ENCODE measurements at places on chromosomes 6 and 20. TPM values are rescaled to one million over a fixed set of nuclear protein-coding genes. Genes with fewer than 3 reads are reported as not detected.

The USP49 gene
- total RNA-seq = 4.2 TPM

The LY6G5B gene
- 9.2 TPM for total RNA-seq

The LHFPL5 gene
- total RNA-seq = not detected

The EEF1A2 gene
- total RNA-seq = 21.5 TPM

The ZNF133 gene
- total RNA-seq = 27.8 TPM

The HTR1B gene
- not detected for total RNA-seq

The KIF3B gene
- total RNA-seq = 17.8 TPM

The CYP24A1 gene
- not detected for total RNA-seq

The SLC2A4RG gene
- total RNA-seq = 127 TPM

DNA sequence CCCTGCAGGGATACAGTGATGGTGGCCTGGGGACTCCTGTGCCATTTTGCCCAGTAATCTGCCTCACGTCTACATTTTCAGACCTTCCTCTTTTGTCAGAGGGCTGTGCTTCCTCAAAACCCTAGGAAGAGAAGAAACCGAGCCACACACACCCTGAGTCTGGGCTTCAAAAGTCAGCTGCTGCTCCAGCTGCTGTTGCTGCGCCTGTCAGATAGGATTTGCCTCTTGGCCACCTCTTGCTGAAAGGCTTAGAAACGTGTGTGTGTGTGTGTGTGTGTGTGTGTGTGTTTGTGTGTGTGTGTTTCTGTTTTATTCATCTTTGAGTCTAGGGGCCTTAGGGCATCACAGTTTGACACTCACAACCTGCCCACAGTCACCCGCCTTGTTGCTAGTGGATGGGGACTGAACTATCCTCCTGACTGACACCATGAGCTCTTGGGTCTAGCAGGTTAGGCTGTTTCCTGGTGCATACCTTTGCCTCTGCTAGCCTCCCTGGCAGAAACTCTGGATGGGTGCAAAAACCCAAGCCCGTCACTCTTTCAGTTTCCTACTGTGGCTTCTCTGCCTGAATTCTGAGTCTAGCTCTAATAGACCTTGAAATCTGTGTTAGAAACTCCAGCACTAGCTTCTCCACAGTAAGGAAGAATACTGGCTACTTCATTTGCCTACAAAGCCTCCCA lies 94.9 kb upstream of the CEP85L start:
- DNase-seq = no peak

DNA sequence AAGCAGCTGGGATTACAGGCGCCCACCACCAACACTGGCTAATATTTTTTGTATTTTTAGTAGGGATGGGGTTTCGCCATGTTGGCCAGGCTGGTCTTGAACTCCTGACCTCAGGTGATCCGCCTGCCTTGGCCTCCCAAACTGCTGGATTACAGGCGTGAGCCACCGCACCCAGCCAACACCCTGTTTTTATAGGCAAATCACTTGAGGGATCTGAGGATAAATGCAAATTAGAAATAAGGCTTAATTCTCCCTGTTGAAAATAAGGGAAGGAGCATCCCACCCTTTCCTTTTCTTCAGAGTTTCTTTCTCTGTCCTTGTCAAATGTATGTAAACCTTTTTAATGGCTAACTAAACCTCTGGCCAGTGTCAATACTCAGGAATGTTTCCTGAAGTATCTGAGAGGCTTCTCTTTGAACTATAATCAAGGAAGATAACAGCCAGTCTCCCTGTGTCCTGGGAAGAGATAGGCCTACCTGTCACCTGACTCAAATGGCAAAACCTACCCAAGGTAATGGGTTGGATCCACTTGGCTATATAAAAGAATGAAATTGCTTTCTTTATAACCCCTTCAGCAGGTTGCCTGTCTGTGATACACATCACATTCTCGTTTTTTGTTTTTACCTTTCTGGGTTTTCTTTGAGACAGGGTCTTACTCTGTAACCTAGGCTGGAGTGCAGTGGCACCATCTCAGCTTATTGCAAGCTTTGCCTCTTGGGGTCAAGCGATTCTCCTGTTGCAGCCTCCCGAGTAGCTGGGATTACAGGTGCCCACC lies 64.5 kb upstream of the TNFAIP3 start:
- no peak for DNase-seq

- no peak for DNase-seq
Measured at GRCh38 chr20:47243003-47243402, 113.5 kb downstream of the ZMYND8 start.

DNA sequence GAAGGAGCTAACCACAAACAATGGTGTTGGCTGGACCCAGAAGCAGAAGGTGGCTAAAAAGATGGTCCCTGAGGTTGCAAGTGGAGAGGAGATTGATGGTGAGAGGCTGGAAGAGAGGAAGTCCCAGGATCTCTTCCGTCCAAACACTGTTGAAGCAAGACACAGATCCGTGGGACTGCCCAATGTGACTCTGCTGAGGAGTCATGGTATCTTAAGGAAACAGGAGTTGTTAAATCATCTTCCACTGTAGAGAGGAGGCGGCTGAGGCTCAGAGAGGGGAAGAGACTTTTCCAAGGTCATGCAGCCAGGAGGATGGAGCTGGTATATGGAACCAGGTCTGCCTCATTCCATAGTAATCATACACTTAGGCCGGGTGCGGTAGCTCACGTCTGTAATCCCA lies 4.1 kb upstream of the ZNF335 start:
- peak; percentile 42 for DNase-seq

DNA sequence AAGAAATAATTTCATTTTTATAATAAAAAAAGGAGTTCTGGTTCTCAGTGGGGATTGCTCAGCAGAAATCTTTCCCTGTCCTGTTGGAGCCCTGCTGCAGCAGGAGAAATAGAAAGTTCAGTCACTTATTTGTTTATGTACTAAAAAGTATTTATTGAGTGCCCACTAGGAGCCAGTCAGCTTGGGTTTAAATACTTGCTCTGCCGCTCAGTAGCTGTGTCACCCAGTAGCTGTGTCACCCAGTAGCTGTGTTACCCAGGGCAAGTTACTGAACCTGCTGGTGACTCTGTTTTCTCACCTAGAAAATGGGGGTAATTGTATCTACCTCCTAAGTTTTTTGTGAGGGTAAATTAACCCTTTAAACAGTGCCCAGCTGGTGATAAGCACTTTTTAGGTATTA lies 32.9 kb downstream of the FOXF2 start:
- no peak for DNase-seq

DNA sequence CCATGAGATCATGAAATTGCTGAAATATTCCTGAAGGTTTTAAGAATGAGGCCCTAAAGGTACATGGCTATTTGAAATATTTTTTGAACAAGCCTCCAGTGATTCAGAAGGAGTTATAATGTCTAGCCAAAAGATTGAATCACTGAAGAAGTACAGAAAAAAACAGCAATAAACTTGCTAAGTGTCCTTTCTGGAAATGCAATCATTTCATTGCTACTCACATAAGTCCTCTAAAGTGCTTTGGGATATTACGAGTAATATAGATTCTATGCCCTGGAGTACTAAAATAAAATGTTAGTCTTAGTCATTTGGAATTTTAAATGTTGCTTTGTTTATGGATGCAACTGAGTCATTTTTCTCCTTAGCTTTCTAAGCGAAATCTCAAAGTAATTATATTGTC lies 32.7 kb downstream of the CENPW start:
- no peak for DNase-seq

GRCh38 chr6:25746968-25747367 lies 7.6 kb upstream of the SLC17A4 start:
- DNase-seq = no peak

DNA sequence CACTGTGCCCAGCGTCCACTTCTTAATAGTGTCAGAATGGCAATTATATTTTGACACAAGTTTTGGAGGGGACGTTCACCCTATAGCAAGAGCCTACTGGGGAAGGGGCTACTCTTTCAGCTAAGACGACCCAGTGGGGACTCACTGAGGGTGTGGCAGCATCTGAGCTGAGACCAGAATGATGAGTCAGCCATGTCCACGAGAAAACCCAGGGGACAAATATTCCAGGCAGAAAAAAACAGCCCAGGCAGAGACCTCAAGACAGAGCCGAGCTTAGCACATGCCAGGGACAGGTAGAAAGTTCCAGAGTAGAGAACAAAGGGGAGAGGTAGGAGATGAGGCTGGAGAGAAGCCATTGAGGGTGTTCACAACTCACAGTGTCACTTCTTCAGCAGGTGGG lies 11.2 kb downstream of the CNBD2 start:
- no peak for DNase-seq

DNA sequence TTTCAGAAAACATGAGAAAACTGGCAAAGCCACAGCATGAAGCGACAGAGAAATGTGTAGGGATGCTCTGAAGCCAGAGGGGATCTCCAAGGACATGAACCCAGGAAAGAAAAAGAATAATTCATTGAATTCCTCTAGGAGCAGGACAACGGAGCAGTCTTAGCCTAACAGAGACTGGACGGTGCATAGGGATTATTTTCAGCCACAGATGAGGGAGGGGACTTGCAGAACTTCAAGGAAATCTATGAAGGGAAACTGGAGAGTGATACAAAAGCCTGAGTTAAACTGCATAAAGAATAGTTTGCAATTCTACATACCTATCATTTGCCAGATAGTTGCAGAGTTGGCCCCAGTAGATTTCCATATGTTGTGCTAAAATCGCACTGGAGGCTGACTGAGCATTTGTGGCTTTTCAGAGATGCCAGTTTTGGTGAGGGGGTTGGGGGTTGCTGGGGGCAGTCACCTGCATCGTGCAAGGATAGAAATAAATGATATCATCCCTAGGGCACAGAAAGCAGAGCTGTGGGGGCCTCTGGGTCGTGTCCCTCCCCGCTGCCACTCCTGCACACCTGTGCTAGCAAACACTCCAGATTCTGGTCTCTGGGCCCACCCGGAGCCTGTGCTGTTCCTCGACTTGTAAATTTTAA lies 443.2 kb upstream of the JARID2 start:
- peak; percentile 45 for DNase-seq

DNA sequence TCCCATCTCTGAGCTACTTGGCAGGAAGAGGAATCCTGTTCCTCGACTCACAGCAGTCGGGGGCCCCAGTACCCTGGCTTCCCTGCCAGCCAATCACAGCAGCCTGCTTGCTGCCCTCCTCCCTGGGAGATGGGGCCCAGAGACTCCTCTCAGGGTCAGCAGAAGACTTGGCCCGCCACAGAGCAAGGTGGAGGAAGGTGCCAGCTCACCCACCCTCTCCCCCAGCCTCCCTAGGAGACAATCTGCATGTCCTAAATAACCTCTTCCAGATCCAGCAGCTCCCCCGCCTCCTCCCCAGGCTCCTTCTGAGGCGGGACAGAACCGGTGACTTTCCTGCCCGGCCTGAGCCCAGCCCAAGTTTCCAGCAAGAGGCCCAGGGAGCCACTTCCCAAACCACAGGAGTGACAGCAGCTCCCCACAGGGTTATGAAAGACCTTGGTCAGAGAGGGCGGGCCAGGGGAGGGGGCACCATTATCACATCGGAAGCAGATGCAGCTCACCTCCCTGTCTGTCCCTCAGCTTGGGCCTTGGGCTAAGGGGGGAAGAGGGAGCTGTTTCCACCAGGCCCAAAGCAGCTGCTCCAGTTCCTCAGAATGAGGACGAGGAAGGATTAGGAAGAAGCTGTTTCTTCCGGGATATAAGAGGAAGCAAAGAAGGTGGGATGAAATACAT lies 2.3 kb downstream of the CCND3 start:
- peak; percentile 89 for DNase-seq

DNA sequence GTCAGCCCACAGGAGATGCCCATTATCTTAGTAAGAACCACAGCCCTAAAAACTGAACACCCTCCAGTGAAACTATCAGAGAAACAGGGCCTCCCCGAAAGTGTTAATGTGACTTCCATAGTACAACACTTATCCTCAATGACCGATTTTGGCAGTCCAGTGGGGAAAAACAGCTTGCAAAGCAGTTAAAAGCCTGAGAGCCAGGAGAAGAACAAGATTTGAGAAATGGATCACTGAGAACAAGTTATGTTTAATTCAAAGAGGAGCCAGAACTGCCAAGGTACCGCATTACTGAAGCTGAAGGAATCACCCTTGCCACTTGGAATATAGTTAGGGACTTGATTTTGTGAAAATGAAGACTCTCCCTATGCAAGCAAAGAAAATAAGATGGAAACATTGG lies 236.9 kb downstream of the QKI start:
- DNase-seq = no peak

DNA sequence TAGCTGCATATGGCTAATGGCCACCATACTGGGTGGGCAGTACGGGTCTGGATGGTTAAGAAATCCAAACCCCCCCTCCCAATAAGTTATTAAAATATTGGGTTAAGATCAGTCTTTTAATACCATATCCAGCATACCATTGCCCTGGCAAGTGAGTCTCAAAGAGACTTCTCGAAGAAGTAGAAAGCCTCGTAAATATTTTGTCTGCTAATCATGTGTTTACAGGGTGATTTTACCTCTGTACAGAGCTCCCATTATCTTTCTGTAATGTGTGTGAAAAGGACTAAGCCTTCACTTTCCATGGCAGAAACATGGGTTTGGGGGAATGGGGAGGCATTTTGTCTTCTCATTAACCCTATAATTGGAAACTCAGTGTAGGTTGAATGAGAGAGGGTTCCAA lies 174.7 kb upstream of the LAMP5 start:
- no peak for DNase-seq

- DNase-seq = peak; percentile 22
Measured at GRCh38 chr6:139943391-139943790, 568.9 kb upstream of the CITED2 start.

- DNase-seq = no peak
Measured at GRCh38 chr6:22673474-22673873, 104.1 kb downstream of the HDGFL1 start.

GRCh38 chr6:7442467-7442866 lies 52.9 kb downstream of the RIOK1 start:
- no peak for DNase-seq

DNA sequence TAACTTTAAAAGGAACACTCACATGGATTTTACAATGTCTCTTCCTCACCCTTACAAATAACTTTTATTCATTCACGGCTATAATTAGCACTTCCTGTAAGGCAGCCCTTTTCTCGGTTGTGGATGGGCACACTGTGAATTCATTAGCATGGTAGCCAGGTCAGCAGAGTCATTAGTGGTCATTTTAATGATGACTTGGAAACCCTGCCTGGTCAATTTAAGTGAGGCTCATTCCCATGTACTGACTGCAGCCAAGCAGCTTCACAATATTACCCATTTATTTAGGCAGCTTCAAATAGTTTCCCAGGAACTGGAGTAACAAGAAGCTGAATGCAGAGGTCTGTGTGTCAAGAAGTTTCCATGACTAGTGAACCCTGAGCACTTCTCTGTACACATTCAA lies 248.8 kb downstream of the KHDC1L start:
- DNase-seq = no peak

DNA sequence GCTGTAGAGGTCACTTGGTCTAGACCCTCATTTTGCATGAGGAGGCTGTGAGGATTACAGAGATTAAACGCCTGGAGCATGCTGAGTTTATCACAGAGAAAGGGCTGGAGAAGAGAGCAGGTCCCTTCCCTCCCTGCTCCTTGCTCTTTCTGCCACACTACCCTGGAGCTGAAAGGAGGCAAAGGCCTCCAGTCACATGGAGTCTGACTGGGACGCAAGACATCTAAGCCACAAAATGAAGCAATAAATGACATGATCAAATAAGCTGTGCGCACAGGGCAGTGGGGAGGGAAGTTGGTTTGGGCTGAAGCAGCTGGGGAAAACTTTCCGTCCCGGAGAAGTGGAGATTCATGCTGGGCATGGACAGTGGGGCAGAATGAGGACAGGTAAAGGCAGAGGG lies 33.3 kb downstream of the ATXN1 start:
- DNase-seq = no peak

- no peak for DNase-seq
Measured at GRCh38 chr6:88134575-88134974, 31.6 kb downstream of the CNR1 start.

All from lower leg skin (tissue), 4 donors.